ENCODE measurements at places on chromosomes 12 and 14.

DNA sequence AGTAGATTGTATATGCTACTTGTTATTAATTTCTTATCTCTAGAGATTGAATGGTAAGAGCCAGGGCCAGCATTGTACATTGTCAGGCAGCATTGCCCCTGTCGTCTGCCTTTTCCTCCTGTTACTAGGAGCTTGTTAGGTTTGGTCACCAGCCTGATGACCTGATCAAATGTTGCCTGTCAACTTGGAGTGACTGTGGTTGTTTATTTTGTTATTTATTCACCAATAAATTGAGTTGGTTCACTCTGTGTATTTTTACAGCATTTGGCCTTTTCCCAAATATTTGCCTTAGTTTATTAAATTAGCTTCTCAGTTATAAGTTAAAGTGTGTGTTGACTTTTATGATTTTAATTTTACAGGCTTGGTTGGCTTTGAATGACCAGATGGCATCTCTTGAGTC is 88.4 kb downstream of the PRKCH start:
- no peak for DNase-seq

GRCh38 chr12:108753976-108754375 is 22.7 kb upstream of the CORO1C start:
- no peak for DNase-seq

DNA sequence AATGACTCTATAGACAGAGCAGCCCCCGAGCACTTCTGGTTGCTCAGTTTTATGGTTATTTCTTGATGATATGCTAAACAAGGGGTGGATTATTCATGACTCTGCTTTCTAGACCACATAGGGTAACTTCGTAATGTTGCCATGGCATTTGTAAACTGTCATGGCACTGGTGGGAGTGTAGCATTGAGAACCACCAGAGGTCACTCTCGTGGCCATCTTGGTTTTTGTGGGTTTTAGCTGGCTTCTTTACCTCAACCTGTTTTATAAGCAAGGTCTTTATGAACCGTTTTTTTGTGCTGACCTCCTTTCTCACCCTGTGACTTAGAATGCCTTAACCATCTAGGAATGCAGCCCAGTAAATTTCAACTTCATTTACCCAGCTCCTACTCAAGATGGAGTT is 1036.2 kb upstream of the FLRT2 start:
- no peak for DNase-seq

DNA sequence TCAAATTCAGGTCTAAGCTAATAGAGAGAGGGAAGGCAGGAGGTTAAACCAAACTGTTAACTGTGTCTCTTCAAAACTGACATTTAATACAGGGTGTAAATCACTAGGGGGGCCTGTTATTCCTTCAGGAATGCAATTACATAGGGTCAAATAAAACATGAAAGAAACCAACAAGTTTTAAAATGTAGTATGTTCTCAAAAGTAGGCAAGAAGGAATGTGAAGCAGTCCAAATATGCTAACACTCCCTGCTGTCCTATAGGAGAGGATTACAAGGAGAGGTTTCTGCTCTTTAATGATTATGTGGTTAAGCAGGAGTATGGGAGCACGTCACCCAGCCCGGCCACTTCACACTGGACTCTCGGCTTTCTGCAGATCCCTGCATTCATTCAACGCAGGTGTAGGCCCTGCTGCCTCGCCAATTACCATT is 42.5 kb upstream of the BMP4 start:
- DNase-seq = no peak

- DNase-seq = no peak
Measured at GRCh38 chr14:71952381-71953363, 20.4 kb downstream of the RGS6 start.

DNA sequence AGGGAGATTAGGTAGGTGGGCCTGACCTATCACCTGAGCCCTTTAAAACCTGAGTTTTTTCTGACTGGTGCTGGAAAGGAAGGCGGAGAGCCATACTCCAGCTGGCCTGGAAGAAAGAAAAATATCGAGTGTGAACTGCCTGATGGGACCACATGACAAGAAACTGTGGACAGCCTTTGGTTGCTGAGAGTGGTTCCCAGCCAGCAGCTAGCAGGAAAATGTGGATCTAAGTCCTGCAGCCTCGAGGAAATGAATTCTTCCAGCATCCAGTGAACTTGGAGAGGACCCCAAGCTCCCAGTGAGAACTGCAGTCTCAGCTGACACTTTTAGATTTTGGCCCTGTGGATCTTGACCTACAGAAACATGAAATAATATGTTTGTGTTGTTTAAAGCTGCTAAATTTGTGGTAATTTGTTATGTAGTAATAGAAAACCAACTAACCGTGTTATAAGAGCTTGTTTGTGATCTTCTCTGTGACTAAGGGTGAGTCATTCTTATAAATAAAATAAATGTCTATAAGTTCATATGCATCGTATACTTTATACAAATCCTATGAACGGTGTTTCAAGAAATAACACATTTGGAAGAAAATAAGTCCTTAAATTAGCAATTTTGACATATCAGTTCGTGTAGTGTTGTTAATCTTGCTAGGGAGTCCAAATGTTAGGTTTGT is 359.6 kb downstream of the BMP4 start:
- no peak for DNase-seq

GRCh38 chr14:103862393-103862782 is 15.0 kb upstream of the PPP1R13B start:
- no peak for DNase-seq

- peak; percentile 43 for DNase-seq
Measured at GRCh38 chr14:32469388-32470160, 140.5 kb downstream of the AKAP6 start.

DNA sequence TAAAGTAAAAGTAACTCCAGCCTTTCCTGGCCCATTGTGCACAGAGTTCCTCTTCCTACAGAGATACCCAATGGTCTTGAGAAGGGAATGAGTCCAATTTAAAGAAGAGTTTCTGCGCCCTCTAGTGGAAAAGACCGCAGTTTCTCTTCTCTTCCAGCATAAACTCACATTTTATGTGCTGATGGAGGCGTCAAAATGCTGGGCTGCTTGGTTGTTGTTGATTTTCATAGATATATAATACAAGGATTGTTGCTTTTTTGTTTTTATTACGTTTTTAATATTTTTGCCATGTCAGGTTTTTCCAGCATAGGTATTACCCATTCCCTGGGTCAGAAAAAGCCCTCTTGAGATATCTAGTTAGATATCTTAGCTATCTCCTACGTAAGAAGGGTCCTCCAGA is 356.9 kb upstream of the STXBP6 start:
- peak; percentile 53 for DNase-seq

DNA sequence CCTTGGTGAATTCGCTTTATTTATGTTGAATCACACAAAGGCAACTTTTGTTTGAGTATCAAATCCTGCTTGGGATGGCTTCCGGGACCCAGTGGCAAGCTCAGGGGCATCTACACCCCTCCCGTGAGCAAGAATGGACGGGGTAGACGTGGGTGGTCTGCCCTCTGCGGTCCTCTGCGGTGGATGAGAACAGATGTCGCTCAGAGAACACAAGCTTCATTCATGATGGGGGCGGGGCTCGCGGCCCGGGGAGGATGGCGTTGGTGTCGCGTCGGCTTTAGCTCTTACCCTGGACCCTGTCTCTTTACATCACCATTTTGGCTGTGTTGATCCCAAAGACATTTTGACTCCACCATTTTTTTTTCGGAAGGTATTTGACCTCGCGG is 158.5 kb upstream of the RTL1 start:
- no peak for DNase-seq

DNA sequence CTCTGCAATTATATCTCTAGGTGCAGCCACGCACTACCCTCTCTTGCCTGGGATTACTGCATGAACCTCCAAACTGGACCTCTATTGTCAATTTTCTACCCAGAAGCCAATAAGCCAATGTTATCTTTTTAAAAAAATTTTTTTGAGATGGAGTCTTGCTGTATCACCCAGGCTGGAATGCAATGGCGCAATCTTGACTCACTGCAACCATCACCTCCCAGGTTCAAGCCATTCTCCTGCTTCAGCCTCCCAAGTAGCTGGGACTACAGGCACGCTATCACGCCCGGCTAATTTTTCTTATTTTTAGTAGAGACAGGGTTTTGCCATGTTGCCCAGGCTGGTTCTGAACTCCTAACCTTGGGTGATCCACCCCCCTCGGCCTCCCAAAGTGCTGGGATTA is 11.2 kb upstream of the PXN start:
- no peak for DNase-seq

DNA sequence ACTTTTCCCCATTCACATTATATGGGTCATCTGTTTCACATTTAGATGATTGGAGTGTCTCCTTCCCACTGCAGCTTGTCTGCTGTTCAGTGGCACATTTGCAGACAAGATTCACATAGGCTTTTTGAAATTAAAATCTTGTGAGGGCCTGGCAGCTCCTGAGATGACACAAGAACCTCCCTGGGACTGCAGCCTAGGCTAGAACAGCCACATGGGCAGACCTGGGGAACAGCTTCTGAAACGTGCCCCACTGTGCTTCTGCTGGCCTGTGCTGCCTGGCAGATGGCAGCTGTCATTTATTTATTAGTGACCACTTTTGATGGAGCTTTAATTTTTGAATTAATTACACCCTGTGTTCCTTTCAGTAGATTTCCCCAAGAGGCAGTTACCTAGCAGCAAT is 137.4 kb downstream of the GRIP1 start:
- DNase-seq = no peak

GRCh38 chr12:125518074-125518473 is 452.8 kb downstream of the AACS start:
- no peak for DNase-seq

DNA sequence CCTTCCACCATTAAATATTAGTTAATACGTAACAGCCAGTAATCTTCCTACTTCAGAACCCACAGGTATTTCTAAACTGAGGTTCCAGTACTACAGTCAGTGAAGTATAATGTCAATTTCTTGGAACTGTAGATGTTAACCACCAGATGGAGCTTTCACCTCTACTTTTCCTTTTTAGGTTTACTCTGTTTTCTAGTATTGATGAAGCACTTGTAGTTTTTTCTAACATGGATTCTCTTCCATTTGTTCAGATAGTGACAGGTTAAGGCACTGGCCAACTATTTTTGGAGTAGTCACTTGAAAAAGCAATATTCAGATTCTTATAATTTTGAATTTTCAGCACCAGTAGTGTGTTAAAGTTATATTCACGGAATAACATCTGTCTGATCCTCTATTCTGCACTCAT is 4.6 kb upstream of the SEC23A start:
- peak; percentile 48 for DNase-seq

- DNase-seq = peak; percentile 8
Measured at GRCh38 chr12:82383930-82384552, 25.7 kb downstream of the METTL25 start.

DNA sequence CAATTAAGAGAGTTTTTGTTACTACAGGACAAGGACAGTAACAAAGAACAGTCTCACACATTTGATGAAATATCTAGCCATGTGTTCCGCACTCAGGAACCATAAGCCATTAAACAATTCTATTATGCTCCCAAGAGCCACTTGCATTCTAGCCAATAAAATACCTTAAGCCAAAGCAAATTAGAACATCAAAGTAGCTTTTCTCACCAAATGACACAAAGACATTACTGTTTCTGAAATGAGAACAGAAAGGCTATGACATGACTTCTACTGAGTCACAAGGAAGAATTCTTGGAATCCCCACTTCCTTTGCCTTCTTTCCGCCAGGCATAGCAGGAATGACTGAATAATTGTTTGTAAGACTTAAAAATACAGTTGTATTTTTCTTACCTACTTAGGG is 445.8 kb downstream of the ATP23 start:
- no peak for DNase-seq

DNA sequence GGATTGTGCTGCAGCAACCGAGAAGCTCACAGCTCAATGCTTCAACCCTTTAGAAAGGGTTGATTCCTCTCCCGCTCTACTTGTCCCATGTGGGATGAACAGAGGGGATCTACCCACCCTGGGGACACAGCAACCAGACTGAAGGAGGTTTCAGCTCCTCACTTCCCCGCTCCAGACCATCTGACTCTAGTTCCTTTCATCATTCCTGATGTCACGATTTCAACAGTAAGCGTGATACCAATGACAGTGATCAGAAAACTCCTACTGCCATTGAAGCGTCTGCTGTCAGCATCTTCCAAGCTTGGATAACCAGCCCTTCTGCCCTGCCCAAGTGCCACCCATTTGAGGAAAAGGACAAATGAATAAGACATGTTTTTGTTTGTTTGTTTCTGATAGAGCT is 14.3 kb downstream of the SERPINA1 start:
- DNase-seq = no peak

GRCh38 chr14:82432301-82433105 is 898.9 kb upstream of the SEL1L start:
- DNase-seq = no peak

- DNase-seq = no peak
Measured at GRCh38 chr14:65850429-65851135, 438.1 kb downstream of the FUT8 start.

DNA sequence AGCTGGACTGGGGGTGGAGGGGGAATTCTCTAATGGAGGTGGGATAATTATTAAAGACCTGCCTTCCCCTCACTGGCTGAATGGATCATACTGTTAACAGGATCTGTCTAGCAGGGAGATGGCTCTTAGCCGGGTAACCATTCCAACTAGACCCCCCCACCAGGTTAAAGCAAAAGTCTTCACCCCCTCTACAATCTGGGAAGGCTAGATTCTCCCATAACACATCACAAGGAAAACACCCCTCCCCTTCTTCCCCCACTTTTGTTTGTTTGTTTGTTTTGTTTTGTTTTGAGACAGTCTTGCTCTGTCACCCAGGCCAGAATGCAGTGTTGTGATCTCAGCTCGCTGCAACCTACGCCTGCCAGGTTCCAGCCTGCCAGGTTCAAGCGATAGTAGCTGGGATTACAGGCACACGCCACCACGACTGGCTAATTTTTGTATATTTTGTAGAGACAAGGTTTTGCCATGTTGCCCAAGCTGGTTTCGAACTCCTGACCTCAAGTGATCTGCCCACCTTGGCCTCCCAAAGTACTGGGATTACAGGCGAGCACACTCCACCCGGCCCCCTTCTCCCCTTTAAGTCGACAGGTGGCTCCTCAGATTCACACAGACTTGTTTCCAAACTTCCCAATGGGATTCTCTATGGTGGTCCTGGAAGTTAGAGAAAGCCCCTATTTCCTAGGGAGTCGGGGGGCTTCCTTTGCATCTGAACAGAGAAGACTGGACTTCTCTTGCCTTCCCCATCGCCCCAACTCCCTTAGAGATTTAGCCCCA is 3.5 kb upstream of the BAZ2A start:
- no peak for DNase-seq

GRCh38 chr14:102445641-102446040 is 63.9 kb downstream of the ANKRD9 start:
- no peak for DNase-seq

GRCh38 chr14:68305738-68306137 is 486.2 kb downstream of the RAD51B start:
- DNase-seq = no peak

GRCh38 chr12:49909826-49910225 is 6.1 kb upstream of the FAIM2 start:
- no peak for DNase-seq
